ENCODE measurements at places on chromosomes 13 and 19. TPM values are rescaled to one million over a fixed set of nuclear protein-coding genes. Genes with fewer than 3 reads are reported as not detected.

Gene CGB1
- total RNA-seq, result not detected

Gene ZNF837
- 1.5 TPM for total RNA-seq

Gene VSIG10L
- total RNA-seq, result 0.26 TPM

Gene ADAMTSL5
- 1.5 TPM for total RNA-seq

Gene NXNL1
- total RNA-seq, result not detected

Gene CAPN12
- total RNA-seq, result 0.50 TPM

Gene PTGIR
- 16.5 TPM for total RNA-seq

Gene CGB8
- not detected for total RNA-seq

Gene PCID2
- 66.8 TPM for total RNA-seq

Gene ZNF497
- 2.5 TPM for total RNA-seq

Gene CEACAM16
- total RNA-seq, result not detected

Gene KLHL1
- total RNA-seq, result not detected

Gene ATP13A1
- 22.6 TPM for total RNA-seq

Gene CGB2
- total RNA-seq, result not detected

Gene GADD45GIP1
- 17.7 TPM for total RNA-seq

Gene CYP4F11
- total RNA-seq, result not detected

Gene NTN5
- total RNA-seq, result under 0.01 TPM

Gene KIR3DL2
- total RNA-seq, result not detected

Gene KIR3DL3
- total RNA-seq, result not detected

Gene APLP1
- 2.6 TPM for total RNA-seq

Gene NOTCH3
- total RNA-seq, result 26.4 TPM

Gene PEAK3
- not detected for total RNA-seq

Gene KPTN
- total RNA-seq, result 6.9 TPM

Gene MAST1
- total RNA-seq, result 1.3 TPM

Gene ELSPBP1
- not detected for total RNA-seq

Gene CDX2
- total RNA-seq, result not detected

All from fibroblast of lung (primary cell).